Mesothelial cell of epicardium (in vitro differentiated cells): ENCODE measurements at places on chromosomes 11 and 22.

DNA sequence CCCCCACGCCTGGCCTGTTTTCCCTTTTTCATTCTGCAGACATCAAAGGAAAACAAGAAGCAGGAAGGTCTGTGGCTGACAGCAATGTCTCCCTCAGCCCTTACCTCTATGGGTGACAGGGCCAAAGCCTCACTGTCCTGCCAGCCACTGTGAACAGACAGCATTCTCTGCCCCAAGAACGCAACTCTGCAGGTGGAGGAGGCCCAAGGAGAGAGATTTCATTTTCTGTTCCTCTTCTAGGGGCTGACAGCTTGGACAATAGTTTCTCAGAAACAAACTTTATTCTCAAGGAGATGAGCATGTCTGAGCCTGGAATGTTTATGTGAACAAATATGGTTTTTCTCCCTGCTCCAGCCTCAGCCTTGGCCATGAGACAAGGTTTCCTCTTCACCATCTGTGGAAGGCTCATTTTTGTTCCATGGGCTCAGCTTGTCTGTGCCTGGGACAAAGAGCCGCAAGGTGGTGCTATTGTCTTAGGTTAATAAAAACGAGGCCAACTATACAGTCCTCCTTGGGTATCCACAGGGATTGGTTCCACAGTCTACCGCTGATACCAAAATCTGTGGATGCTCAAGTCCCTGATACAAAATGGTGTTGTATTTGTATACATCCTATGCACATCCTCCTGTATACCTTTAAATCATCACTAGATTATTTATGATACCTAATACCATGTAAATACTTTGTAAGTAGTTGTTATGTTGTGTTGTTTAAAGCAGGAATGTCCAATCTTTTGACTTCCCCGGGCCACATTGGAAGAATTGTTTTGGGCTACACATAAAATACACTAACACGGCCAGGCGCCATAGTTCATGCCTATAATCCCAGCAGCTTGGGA, 5.8 kb downstream of the PIWIL3 start:
- peak; percentile 56 for DNase-seq

DNA sequence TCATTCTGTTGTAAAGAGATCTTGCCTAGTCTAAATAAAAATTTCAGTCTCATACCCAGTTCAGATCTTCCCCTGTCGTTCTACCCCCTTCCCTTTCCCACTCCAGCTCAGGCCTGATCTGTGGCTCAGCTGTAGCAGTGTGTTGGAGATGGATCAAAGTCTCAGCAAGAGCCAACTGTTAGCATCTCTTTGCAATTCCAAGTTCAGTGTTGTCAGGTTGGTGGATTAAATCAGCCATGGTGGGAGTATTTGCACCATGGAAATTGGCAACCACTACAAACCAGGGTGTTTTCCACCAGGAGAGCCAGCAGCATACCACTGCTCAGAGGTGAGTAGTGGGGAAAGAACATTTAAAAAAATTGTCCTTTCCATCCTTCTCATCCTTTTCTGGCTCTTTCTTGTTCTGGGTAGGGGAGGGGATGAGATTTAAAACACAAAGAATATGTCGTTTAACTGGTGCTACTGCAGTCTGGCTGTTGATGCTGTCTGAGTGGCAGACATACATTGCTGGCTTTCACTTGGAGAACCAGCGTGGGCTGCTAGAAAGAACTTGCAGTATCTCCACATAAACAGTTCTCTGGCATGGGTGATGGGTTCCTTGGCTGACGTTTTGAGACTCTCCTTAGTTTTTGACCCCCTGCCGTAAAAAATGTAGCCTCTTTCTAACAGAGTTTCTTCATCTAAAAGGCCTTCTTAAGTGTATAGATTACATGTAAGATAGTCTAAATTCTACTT, 514.1 kb downstream of the RAB38 start:
- DNase-seq = no peak

DNA sequence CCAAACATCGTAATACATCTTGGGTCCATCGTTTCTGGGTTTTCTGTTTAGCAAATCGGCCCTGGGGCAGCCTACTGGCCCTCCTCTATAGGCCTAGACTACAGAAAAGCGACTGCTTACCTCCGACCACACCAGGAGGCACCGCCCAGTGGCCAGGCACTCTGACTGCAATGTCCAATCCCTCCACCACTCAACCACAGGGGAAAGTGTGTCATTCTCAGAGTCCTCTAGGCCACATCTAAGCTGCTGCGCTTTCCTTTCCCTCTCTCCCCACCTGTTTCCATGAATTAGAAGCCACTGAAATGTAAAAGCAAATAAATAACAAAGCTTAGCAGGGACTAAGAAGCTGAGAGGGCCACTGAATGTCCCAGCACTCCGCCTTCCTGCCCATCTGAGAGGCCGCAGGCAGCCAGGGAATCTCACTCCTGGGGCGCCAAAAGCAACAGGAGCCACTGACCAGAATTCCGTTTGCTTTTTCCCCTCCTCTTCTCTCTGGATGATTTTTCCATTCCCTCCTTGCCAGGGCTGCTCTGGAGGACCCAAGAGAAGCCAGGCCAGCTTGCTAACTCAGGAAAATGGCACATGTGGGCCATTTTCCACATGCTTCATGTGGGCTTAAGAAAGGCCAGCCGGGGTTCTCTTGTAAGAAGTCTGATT, 50.1 kb upstream of the FLI1 start:
- DNase-seq = no peak

GRCh38 chr11:120959189-120959588, 64.7 kb upstream of the TBCEL start:
- no peak for DNase-seq

- no peak for DNase-seq
These were observed 1.8 kb downstream of the SERGEF start for GRCh38 chr11:18010977-18011586.

DNA sequence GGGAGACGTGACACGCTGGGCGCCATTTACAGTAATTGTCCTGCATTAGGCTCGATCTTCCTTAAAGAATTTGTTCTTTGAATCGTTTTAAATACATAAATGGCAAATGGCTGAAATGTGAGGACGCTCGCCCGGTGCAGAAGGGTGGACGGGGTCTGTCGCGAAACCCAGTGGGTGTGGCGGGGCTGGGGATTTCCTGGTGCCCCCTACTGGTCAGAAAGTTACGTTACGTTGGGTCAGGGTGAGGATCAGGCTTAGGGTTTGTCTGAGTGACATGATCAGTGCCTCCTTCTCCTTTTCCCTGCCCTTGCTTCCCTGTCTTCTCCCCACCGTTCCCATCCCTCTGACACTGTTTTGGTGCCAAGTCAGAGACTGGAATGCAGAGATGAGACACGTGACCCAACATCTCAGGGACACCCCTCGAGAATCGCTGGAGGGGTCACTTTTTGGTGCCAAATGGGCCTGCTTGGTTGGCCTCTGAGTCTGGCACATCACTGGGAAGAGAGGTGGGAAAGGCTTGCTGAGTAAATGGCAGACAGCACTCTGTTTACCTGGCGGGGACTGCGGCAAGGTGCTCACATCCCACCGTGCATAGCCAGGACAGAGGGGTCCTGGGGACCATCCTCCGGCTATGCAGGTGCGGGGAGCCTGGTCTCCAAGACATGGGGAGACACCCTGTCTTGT, 1107.6 kb downstream of the BRD1 start:
- no peak for DNase-seq

DNA sequence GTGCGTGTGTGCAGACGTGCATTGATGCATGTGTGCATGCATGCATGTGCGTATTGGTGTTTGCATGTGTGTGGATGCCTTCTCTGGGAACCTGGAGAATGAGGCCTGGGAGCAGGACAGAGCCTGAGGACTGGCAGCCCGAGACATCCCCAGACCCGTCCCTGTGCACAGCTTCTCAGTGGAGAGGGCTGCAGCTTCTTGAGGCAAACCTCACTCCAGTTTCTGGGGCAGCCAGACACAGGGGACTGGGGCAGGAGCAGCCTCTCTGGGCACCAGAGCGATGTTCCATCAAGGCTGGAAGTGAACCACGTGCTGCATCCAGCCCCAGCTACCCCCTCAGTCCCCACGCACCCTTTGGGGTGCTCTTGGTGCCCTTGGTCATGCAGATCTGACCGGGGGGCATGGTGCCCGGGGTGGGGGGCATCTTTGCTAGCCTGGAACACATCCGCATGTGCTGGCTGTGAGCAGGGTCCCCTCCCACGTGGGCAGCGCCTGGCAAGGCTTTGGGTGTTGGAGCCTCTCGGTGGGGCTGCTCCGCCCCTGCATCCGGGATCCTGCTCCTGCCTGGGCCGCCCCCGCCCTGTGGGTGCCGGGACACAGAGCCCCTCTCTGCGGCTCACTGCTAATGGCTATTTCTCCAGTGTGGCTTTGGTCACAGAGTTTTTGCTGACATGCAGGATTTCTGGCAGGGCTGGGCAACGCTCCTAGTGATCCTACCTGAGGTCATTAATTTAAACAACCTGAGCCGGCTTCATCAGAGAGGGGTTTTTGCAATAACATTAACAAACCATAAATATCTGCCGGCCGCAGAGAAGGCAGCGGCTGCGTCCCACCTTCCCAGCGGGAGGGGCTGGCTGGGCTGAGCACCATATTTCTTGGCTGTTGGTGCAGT, 434.7 kb downstream of the TBC1D22A start:
- no peak for DNase-seq

GRCh38 chr11:44456544-44457300, 108.7 kb upstream of the CD82 start:
- no peak for DNase-seq

GRCh38 chr11:64916040-64916774, 802 bp downstream of the ATG2A start:
- no peak for DNase-seq

DNA sequence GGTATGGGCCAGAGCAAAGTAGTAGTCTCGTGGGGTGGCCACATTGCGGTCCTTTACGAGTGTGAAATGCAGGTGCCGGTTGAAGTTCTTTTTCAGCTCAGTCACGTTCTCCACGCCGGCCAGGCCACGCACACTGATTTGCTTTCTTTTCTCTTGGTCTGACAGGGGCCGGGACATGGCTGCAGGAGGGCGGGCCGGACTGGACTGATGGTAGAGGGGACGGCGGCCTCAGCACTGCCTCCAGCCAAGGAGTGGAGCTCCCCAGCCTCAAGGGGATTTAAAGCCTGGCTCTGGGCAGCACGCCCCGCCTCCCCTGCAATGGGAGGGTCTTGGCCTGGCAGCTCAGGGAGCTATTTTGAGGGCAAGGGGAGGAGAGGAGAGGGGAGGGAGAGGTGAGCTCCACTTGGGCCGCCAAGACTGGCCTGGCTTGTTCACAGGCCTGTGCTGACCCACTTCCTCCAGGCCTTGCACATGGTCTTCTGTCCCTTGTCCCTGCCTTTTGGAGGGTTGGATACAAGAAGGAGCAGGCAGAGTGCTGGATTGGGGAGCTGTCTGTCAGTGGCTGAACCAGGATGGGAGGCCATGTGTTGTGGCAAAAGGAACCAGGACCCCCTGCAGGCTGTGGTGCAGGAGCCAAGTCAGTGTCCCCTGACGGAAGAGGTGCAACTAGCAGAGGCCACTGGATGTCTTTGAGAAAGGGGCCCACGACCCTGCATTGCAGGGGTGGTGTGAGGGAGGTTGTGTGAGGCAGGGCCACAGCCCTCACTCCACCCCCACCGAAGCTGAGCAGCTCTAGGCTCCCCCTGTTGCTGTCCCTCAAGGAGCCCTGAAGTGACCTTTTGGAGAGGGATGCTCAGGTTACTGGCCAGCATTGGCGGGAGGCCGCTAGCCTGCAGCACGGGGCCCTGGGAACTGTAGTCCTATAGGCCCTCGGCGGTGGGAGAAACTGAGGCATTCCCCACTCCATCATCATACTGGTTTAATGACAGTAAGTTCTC, at the start of gene PYGM:
PYGM (minus strand) TSS at position 253 of the 998 bp plus-strand sequence; CDS start at position 177, 76 bp downstream.
- DNase-seq = no peak

DNA sequence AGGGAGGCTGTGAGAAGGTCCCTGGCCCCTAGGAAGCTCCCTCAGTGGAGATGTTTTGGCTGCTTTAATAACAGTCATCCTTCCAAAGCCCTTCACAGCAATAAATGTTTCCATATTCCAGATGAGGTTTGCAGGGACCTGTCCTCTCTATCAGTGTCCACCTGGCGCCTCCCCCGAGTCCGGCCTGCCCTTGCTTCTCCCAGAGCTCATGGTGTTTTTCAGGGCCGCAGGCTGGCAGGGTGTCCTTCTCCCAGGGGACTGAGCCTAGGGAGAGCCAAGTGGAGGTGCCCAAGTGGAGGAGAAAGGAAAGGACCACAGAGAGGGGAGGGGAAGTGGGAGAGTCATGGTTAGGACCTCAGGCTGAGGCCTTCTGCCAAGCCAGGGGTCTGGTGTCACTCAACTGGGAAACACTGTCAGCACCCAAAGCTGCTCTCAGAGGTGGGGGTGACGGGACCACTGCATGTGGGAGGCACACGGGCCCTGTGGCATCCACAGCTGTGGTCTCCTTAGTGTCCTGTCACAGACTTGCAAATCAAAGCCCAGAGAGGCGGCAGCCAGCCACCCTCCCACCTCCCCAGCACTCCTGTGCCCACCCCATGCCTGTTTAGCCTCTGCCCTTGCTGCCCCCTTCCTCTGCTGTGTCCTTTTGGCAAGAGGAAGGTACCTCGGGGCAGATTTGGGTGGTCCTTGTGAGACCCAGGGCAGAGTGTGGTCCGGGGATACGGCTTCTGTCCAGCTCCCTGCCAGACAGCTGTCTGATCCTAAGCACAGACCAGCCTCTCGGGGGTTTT, 6.4 kb downstream of the DERL3 start:
- DNase-seq = no peak

- no peak for DNase-seq
These were observed 833.5 kb downstream of the KCNA4 start for GRCh38 chr11:29183301-29183700.

DNA sequence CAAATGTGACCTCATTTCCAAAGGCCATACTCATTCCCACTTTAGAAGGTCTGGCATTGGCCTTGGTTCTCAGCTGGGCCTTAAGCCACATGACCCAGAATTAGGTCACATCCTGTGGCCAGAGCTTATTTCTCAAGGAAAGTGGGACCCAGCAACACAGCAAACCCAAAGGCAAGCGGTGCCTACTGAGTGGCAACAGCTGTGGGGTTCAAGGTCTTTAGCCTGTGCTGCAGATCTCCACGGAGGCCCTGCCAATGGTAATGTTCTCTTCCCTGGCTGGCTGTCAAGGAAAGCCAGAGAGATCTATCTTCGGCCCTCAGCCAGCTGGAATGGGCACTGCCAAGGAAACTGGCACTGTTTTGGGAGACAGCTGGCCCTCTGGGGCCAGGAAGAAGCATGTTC, 41.5 kb upstream of the TP53I11 start:
- DNase-seq = no peak

DNA sequence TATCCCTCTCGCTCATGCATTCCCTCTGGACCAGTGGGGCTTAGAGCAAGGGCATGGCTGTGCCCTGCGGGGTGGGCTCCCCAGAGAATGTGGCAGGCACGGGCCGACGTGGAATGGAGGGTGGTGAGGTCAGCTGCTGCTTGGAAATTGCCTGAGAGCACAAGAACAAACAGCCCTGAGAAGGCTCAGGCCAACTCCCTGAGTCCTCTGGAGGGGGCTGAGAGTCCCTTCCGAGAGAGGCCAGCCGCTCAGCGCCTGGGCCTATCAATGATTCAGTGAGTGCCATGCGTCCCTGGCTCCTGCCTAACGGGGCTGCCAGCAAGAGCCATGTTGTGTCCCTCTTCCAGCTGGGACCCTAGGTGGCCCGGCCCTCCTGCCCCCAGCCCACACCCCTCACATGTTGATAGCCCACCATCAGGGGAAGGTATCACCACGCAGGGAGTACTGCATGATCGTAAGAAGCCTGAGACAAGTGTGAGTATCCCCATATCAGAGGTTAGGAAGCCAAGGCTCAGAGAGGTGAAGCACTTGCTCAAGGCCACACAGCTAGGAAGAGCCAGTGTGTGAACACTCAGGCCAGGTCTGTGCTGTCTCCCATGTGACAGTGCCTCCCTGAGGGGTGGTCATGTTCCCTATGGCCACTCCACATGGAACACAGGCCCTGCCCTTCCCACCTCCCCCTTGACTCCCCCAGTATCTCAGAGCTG, 55.8 kb downstream of the NECTIN1 start:
- no peak for DNase-seq
